ENCODE measurements at places on chromosomes 11 and 22.

DNA sequence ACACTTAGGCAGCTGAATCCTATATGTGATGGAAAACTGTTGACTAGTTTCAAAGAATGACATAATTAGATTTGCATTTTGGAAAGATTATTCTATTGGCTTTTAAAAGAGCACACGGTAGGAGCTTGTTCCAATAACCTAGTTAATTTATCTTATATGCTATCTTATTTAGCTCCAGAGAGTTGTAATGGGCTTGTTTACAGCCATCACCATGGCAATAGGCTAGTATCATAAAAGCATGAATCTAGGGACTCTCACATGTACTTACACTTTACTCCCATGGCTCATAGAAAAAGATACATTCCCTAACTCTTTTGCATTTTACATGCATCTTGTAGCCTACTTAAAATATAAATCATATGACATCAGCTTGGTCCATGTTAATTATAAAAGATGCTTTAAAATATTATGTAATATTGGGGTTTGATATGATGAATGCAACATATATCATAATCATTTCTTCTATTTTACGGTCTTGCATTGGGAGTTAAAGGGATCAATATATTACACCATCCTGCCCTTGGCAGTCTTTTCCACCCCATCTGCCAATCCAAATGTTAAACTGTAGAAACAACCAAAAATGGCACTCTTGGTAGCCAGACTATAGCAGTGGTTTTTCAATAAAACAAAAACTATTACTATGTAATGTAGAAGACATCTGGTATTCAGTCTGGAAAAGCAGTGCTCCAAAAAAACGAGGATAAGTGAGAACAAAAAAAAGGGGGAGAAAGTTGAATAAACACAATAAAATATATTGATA is 2254.0 kb downstream of the LRRC4C start:
- DNase-seq, result no peak

GRCh38 chr11:78351193-78351592 is 66.4 kb downstream of the GAB2 start:
- no peak for DNase-seq

DNA sequence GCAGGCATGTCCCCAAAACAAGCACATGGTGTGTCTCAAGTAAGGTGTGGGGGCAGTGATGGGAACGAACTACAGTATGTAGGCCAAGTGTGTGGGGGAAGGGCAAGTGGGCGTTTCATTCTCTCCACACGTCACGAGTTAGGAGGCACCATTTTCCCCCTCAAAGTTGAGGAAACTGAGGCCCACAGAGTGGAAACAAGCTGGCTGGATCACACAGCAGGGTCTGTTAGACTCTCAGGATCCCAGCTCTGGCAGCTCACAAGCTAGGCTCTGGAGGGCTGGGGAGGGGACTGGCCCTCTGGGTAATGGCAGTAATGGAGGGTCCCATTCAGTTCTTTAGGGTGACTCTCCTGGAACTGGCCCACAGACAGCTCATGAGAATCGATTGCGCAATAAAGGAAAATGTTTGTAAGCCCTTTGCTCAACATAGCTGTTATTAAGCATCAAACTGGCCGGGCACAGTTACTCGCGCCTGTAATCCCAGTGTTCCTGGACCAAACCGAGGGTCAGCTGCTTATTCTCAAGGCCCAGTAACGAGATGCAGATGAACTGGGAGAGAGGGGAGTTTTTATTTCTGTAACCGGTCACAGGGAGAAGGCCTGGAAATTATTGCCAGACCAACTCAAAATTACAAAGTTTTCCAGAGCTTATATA is 24.1 kb upstream of the TUB start:
- no peak for DNase-seq

DNA sequence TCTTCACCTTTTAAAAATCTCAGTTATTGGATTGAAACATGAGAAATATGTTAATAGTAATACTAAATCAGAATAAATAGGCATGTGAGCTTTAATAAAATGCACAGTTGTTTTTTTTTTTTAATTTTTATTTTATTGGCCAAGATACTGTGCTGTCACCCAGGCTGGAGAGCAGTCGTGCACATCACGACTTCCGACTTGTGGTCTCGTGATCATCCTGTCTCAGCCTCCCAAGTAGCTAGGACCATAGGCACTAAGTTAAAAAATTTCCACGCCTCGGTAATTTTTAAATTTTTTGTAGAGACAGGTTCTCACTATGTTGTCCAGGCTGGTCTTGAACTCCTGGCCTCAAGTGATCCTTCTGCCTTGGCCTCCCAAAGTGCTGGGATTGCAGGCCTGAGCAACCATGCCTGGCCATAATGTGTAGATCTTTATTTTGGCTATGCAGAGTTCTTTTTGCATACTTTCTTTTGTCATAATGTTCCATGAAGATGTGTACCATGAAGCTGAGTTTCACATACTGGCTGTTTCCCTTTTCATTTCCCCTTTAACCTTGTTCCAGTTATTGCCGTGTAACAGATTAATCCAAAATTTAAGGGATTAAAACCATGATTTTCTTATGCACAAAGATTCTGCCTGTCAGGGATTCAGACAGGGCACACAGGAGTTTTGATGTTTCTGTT is 16.0 kb downstream of the CAPRIN1 start:
- no peak for DNase-seq

- DNase-seq, result no peak
Observed at GRCh38 chr22:22565981-22566380, 6.9 kb upstream of the PRAME start.

DNA sequence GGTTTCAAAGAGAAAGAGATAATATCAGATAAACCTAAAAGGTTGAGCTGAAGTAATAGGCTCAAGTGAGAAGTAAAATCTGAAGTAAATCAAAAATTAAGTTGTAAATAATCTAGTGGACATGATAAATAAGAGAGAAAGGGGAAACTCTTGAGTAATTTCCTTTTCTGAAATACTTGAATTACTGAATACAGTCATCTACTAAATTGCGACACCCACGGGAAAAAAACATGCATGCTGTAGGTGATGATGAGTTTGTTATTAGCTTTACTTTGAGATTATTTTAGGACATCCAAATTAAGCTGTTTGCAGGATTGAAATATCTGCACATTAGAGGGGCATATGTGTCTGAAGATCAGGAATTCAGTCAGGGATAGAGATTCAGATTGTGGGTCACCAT is 50.0 kb upstream of the CARD18 start:
- no peak for DNase-seq

DNA sequence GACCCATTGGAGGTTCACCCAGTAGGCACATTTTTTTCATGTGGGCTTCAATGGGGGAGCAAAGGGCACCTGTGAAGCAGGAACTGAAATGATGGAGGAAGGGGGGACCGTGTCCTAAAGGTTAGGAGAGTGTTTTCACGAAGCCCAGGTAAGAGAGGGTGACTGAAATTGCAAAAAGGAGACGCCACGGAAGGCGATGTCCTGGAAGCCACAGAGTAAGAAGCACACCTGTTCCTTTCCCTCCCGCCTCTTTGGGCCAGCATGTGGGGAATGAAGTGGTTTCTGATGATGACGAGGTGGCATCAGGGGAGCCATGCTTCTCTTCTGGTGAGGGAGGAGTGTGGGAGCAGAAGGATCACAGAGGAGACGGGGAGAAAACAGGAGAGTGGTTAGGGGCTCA is 37.0 kb upstream of the MICAL2 start:
- DNase-seq, result no peak

DNA sequence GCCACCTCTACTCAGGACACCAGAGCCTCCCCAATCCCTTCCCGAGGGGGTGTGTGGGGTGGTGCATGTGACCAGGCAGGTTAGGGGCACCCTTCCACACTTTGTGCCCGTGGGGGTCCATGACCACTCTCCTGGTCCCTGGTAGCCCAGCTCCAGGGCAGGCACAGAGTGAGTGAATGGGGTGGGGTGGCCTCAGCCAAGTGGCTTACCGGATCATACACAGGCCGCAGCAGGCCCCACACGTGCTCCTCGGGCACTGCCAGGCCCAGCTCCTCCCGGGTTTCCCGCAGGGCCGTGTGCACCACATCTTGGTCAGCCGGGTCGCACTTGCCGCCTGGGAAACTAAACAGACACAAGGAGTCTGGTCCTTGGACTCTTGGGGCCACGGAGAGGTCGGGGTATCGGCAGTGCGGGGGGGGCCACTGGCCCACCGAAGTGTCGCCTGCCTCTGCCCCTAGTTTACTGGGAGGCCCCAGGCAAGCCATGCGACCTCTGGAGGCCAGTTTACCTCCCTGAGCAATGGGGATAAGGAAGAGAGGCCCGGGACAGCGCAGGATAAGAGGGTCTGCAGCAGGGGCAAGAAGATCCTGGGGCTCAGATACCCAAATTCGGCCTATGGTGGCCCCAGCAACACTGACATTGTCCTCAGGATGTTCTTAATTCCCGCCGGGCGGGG is 889 bp downstream of the NUDT8 start:
- DNase-seq, result no peak
